ENCODE measurements at places on chromosomes 7 and 10. TPM values are rescaled to one million over a fixed set of nuclear protein-coding genes. Genes with fewer than 3 reads are reported as not detected.

CNPY1 gene
- total RNA-seq, result not detected

ABCA13 gene
- total RNA-seq, result 1.0 TPM

HYAL4 gene
- total RNA-seq, result 0.05 TPM

KLF14 gene
- 0.45 TPM for total RNA-seq

SFRP5 gene
- 0.94 TPM for total RNA-seq

REEP3 gene
- 13.2 TPM for total RNA-seq

GNGT1 gene
- not detected for total RNA-seq

PLXNA4 gene
- total RNA-seq, result not detected

AKR1C8 gene
- 0.21 TPM for total RNA-seq

VWA2 gene
- total RNA-seq, result not detected

NRG3 gene
- total RNA-seq, result 0.16 TPM

OR9A2 gene
- total RNA-seq, result not detected

SPDYE5 gene
- 0.11 TPM for total RNA-seq

GIGYF1 gene
- 25.1 TPM for total RNA-seq

OR2A12 gene
- total RNA-seq, result not detected

All from A375 (cell line).